ENCODE measurements at places on chromosomes 12 and 14.

GRCh38 chr12:67202678-67203012, 66.5 kb upstream of the CAND1 start:
- no peak for DNase-seq

DNA sequence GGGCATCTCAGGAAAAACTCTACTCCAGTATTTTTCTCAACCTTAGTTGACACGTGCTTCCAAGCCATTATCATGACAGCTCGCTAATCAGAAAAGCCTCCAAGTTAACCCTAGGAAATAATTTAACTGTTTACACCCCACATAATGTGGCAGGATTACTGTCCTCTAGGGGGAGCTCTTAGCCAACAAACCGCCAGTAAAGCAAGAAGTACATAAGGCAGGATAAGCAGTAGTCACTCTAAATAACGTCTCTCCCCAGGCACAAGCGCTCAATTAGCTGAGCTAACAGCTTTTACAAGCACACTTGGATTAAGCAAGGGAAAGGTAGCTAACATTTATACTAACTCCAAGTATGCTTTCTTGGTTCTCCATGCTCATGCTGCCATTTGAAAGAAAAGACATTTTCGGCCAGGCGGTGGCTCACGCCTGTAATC, 22.8 kb downstream of the APOBEC1 start:
- no peak for DNase-seq

DNA sequence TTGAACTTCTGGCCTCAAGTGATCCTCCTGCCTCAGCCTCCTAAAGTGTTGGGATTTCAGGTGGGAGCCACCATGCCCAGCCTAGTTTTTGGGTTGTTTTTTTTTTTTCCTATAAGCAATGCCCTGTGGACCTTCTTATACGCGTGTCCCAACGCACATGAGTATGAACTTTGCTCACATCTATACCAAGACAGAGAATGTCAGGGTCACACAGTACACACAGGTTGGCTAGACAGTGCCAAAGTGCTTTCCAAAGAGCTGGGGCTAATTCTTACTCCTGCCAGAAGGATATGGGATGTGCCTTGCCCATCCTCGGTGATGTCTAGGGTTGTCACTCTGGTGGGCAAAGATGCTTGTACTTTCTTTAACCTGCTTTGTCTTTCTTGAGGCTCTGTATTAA, 7.6 kb upstream of the CCDC85C start:
- no peak for DNase-seq

- DNase-seq = no peak
Observed at GRCh38 chr14:104082807-104083206, 2.7 kb upstream of the ASPG start.

DNA sequence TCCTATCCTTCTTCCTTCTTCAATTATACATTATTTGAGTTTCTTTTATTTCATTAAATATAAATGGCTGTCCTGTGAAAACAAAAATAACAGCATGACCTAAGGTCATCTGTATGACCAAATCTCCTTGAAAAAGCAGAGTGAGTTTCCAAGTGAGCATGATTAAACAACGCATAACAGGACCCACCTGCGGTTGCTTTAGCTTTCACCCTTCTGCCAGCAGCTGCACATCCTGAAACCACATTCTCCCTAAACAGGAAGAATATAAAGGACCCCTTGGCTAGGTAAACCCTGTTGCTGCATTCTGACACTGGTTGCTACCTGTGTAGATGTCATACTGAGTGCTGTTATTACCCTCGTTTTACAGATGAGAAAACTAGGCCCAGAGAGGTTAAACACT, 42.8 kb upstream of the CPM start:
- no peak for DNase-seq
